ENCODE measurements at places on chromosomes 2 and 18.
A peak's percentile ranks its signal among the peaks of the same experiment; 100 is the strongest.

DNA sequence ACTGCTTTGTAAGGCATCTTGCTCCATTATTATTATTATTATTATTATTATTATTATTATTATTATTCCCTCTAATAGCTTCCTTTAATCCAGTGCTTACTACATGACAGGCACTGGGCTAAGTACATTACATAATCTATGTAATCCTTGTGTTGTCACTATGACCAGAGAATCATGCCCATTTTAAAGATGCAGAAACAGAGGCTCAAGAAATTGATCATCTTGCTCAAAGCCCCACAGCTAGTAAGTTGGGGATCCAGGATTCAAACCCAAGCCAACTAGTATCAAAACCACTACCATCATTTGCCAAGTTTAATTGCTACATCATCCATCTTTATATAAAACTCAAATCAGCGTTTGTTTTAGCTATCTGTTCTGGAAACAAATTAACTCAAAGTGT lies 594 bp upstream of the NGEF start:
- no peak overlapping the region for H3K4me3 ChIP-seq
- no peaks in the 10 kb centered on the region for H3K36me3 ChIP-seq
- H3K27me3 ChIP-seq = no peaks in the 10 kb centered on the region
- H3K4me1 ChIP-seq = no peaks in the 10 kb centered on the region
- H3K27ac ChIP-seq = no peak overlapping the region
- DNase-seq = no peak

GRCh38 chr2:136207030-136207623 lies 89.2 kb upstream of the CXCR4 start:
- no peaks in the 10 kb centered on the region for H3K4me1 ChIP-seq
- H3K36me3 ChIP-seq = no peaks in the 10 kb centered on the region
- no peak overlapping the region for H3K4me3 ChIP-seq
- DNase-seq = no peak
- no peaks in the 10 kb centered on the region for H3K27me3 ChIP-seq

- H3K27me3 ChIP-seq = no peaks in the 10 kb centered on the region
- H3K27ac ChIP-seq = no peak overlapping the region
- H3K36me3 ChIP-seq = no peaks in the 10 kb centered on the region
- DNase-seq = no peak
- H3K4me3 ChIP-seq = no peak overlapping the region
- no peaks in the 10 kb centered on the region for H3K4me1 ChIP-seq
Measured at GRCh38 chr18:63860531-63860930, 27.0 kb upstream of the SERPINB2 start.

GRCh38 chr2:71685073-71685848 lies 231.9 kb downstream of the DYSF start:
- H3K27ac ChIP-seq = no peak overlapping the region
- H3K27me3 ChIP-seq = no peaks in the 10 kb centered on the region
- H3K36me3 ChIP-seq = no peaks in the 10 kb centered on the region
- H3K4me3 ChIP-seq = no peak overlapping the region
- no peak for DNase-seq

DNA sequence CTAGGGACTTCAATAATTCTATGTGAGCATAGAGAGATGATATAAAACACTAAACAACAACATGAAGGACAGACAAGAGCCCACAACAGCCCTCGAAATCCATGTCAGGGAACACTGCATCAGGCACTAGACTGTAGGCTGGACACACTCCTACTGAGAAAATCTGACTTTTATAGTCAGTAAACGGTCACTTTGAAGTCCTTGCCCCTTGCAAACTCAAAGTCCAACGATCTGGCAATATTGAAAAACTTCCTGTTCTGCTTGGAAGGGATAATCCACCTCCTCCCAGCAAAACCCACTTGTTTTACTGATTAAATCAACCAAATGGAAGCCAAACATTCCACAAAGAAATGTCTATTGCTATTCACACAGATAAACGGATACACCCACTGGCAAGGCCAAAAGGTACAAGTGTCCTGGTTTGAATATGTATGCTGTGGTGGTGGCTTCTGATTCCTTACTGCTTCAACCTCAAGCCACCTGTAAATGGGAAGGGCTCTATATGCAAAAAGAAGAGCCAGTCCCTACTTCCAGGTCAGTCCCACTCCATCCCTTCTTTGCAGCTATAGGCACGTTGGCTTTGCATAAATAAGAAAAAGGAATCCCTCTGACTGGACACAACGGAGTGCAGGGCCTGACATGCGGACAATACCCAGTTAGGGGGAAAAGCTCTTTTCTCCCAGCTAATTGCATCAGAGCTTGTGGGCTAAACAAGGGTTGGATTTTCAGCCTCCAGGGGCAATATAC lies 56.6 kb downstream of the STK39 start:
- DNase-seq = no peak
- H3K4me3 ChIP-seq = no peak overlapping the region
- no peaks in the 10 kb centered on the region for H3K36me3 ChIP-seq

GRCh38 chr2:95271381-95271971 lies 2.8 kb upstream of the PROM2 start:
- no peak overlapping the region for H3K4me3 ChIP-seq
- H3K36me3 ChIP-seq = no peaks in the 10 kb centered on the region
- peak; percentile 22 for DNase-seq
- H3K27me3 ChIP-seq = no peaks in the 10 kb centered on the region
- H3K27ac ChIP-seq = no peak overlapping the region

- no peaks in the 10 kb centered on the region for H3K27me3 ChIP-seq
- no peak overlapping the region for H3K27ac ChIP-seq
- DNase-seq = no peak
- H3K4me1 ChIP-seq = no peaks in the 10 kb centered on the region
- H3K36me3 ChIP-seq = no peaks in the 10 kb centered on the region
- H3K4me3 ChIP-seq = no peak overlapping the region
Measured at GRCh38 chr2:84640411-84640810, 124.1 kb downstream of the DNAH6 start.

DNA sequence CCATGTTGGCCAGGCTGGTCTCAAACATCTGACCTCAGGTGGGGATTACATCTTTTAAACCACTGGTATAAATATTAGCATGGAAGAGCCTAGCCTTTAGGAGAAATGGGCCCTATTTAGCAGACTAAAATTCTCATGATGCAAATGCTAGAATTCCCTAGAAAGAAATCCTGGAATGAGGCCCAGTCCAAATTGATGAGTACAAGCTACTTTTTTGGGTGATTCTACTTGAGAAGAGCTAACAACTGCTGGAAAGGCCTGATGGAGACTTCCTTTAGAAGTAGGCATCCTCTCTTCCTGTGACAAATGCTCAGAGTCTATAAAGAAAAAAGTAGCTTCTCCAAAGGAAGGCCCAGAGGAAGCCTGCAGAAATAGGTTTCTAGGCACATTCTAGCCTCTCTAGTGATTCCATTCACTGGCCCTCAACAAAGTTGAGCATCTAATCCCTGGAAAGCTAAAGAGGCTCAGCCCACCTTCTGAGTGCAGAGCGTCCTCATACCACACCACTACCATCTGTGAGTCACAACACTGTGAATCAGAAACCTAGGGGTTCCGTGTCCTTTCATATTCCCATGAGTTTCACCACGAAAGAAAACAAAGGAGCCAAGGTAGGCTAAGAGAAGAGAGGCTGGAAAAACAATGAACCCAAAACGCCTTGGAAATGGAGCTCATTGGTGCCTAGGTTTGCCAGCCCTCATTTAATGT lies 183.1 kb downstream of the C1D start:
- no peak for DNase-seq
- H3K4me3 ChIP-seq = no peak overlapping the region
- no peaks in the 10 kb centered on the region for H3K4me1 ChIP-seq
- no peaks in the 10 kb centered on the region for H3K36me3 ChIP-seq
- no peak overlapping the region for H3K27ac ChIP-seq

DNA sequence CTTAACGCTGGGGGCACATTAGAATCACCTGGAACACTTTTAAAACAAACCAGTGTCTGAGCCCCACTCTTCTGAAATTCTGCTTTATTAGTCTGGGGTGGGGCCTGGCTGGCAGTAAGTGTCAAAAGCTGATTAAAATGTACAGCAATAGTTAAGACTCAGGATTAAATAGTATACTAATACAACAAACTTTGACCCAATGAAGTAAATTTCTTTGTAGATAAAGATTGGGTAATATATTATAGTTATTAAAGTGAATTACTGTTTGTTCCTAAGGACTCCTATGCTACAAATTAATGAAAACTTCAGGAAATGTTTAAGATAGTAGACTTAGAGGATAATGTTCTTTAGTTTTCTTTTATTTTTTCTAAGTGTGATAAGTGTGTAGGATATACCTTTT lies 160.9 kb downstream of the FAM124B start:
- H3K36me3 ChIP-seq = no peaks in the 10 kb centered on the region
- no peak overlapping the region for H3K4me3 ChIP-seq
- no peaks in the 10 kb centered on the region for H3K27me3 ChIP-seq
- no peak overlapping the region for H3K27ac ChIP-seq
- H3K4me1 ChIP-seq = no peaks in the 10 kb centered on the region

DNA sequence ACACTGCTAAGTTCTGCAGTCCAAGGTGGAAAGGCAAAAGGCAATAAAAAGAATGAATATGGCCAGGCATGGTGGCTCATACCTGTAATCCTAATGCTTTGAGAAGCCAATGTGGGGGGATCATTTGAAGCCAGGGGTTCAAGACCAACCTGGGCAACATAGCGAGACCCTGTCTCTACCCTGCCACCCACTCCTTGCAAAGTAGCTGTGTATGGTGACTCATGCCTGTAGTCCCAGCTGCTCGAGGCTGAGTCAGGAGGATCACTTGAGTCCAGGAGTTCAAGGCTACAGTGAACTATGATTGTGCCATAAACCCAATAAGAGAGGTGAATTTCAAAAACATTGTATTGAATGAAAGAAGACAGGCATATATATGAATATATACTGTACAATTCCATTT lies 2.4 kb downstream of the MYL12B start:
- H3K36me3 ChIP-seq = no peaks in the 10 kb centered on the region
- H3K4me1 ChIP-seq = peaks cover 6% of the 10 kb centered on the region
- no peaks in the 10 kb centered on the region for H3K27me3 ChIP-seq
- no peak overlapping the region for H3K27ac ChIP-seq
- DNase-seq = no peak

GRCh38 chr2:41764131-41764530 lies 283.7 kb upstream of the PKDCC start:
- H3K27me3 ChIP-seq = no peaks in the 10 kb centered on the region
- H3K36me3 ChIP-seq = no peaks in the 10 kb centered on the region
- H3K4me1 ChIP-seq = no peaks in the 10 kb centered on the region
- H3K27ac ChIP-seq = no peak overlapping the region

GRCh38 chr18:22088996-22089640 lies 80.3 kb upstream of the GATA6 start:
- H3K27me3 ChIP-seq = no peaks in the 10 kb centered on the region
- no peak overlapping the region for H3K27ac ChIP-seq
- no peaks in the 10 kb centered on the region for H3K36me3 ChIP-seq
